ENCODE measurements at places on chromosomes 2 and 18.

- no peak for DNase-seq
Observed at GRCh38 chr18:37553633-37554398, 11.8 kb downstream of the CELF4 start.

DNA sequence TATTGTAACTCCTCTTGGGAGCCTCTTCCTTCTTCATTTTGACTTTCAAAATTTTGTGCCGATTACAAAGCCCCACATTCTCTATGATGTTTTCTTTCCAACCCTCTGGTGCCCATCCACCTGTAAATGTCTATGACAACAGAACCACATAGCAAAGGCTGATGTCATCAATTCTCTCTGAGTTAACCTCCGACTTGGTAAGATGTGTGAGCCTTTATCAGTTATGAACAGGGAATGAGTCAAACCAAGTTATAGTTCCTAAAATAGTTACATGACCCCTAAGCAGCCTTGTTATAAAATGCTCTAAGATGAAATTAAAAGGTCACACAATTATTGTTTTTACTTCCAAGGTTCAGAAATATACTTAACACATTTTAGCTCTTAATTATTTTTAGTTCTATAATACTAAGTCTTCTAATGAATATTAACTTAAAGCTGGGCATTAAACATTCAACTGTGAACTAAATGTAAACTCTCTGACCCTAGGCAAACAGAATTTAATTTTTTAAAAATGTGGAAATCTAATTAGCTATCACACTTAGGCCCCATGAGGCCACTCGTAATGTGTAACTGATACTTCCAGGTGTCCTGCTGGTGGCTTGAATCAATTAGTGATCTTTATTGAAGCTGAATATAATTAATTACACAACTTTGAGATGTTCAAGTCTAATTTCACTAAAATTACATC is 102.3 kb upstream of the CYRIA start:
- no peak for DNase-seq

GRCh38 chr2:227796045-227796711 is 17.5 kb upstream of the CCL20 start:
- no peak for DNase-seq

- DNase-seq, result no peak
Observed at GRCh38 chr2:218125095-218125494, 733 bp upstream of the CXCR2 start.

DNA sequence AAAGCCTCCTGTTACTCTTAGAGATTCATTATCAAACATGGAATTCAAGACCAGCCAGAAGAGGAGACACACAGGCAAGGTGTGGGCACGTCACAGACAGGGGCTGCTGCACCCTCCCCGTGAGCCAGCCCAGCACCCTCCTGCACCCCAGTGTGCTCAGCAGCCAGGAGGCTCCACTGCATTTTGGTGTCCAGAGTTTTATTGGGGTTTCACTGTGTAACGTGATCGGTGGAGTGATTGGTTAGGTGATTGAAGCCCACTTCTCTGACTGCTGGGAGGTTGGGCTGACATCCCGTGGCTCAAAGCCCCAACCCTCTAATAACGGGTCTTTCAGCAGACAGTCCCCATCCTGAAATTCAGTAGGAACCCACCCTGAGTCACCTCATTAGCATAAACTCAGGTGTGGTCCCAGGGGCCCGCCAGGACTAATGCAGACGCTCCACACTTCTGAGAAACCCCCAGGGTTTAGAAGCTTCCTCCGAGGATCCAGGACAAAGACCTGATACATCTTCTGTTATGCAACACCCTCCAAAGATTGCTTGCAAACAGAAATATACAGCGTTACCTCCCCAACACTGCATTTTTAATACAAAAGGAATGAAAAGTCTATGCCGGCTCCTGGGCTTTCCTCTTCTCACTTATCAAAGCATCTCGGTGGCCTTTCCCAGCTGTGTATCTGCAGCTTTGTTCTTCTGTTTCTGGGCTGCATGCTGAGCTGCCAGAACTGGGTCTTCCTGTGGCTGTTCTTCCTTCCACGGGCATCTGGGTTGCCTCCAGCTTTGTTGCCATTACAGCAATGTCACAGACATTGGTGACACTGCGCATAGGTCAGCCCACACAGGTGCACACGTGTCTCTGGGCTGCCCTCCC is 43.7 kb upstream of the SNED1 start:
- DNase-seq, result no peak

DNA sequence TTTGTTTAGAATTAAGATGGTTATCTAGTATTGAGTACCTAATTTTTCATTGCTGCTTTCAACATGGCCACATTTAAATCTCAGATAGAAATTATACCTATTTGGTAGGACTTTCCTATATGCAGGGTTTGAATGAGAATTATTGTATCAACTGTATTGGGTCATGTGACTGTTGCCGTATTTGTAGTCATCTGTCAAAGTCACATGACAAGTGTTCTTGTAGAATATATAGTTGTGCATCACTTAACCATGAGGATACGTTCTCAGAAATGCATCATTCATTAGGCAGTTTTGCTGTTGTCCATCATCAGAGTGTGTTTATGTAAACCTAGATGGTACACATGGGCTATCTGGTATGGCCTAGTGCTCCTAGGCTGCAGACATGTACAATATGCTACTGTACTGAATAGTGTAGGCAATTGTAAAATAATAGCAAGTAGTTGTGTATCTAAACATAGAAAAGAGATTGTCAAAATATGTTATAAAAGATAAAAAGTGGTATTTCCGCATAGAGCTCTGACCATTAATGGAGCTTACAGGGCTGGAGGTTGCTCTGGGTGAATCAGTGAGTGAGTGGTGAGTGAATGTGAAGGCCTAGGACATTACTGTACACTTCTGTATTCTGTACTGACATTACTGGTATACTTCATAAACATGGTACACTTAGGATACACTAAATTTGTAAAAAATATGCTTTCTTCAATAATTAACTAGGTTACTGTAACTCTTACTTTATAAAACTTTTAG is 123.7 kb downstream of the MAP4K4 start:
- DNase-seq, result no peak

Data from NCI-H1092 treated with DMSO at 0.1 percent for 48 hours (cell line).